ENCODE measurements at places on chromosomes 12 and 14. TPM values are rescaled to one million over a fixed set of nuclear protein-coding genes. Genes with fewer than 3 reads are reported as not detected.

SOX5 gene
- 6.8 TPM for total RNA-seq

FOXM1 gene
- 9.3 TPM for total RNA-seq

KRT86 gene
- 0.81 TPM for total RNA-seq

SMCO3 gene
- 0.37 TPM for total RNA-seq

CPNE6 gene
- total RNA-seq, result not detected

MAP1LC3B2 gene
- 0.53 TPM for total RNA-seq

ANO4 gene
- not detected for total RNA-seq

RTL1 gene
- total RNA-seq, result not detected

BICDL1 gene
- not detected for total RNA-seq

NDRG2 gene
- total RNA-seq, result 0.40 TPM

KRT6C gene
- total RNA-seq, result not detected

UNC79 gene
- total RNA-seq, result under 0.01 TPM

KLRD1 gene
- 0.13 TPM for total RNA-seq

SIRT4 gene
- 0.79 TPM for total RNA-seq

TSPAN19 gene
- total RNA-seq, result not detected

GNG2 gene
- total RNA-seq, result 11.8 TPM

NRXN3 gene
- under 0.01 TPM for total RNA-seq

NANOG gene
- total RNA-seq, result not detected

OVCH1 gene
- total RNA-seq, result 0.12 TPM

RNF212B gene
- total RNA-seq, result not detected

TAS2R7 gene
- not detected for total RNA-seq

TRHDE gene
- not detected for total RNA-seq

IL23A gene
- total RNA-seq, result not detected

MIPOL1 gene
- total RNA-seq, result 10.0 TPM
